ENCODE measurements at places on chromosomes 7 and 10. TPM values are rescaled to one million over a fixed set of nuclear protein-coding genes. Genes with fewer than 3 reads are reported as not detected.

KIAA1549 gene
- 0.52 TPM for polyA plus RNA-seq

CABCOCO1 gene
- 0.09 TPM for polyA plus RNA-seq

ZNF804B gene
- 0.02 TPM for polyA plus RNA-seq

ADAP1 gene
- 8.4 TPM for polyA plus RNA-seq

TCF7L2 gene
- 9.2 TPM for polyA plus RNA-seq

PRLHR gene
- polyA plus RNA-seq = not detected

CSTF2T gene
- 11.7 TPM for polyA plus RNA-seq

ITGB8 gene
- polyA plus RNA-seq = 2.1 TPM

ADCYAP1R1 gene
- polyA plus RNA-seq = 0.84 TPM

AHR gene
- polyA plus RNA-seq = 7.6 TPM

PLXNA4 gene
- polyA plus RNA-seq = 5.7 TPM
